Activated naive CD8-positive, alpha-beta T cell treated with anti-CD3 and anti-CD28 coated beads, Interleukin-2, amount 50 U/mL, for 24 hours (primary cell): ENCODE measurements at places on chromosomes 5 and 9.

GRCh38 chr9:131319486-131319885 lies 30.0 kb downstream of the PLPP7 start:
- H3K27ac ChIP-seq = no peak overlapping the region
- no peaks in the 10 kb centered on the region for H3K27me3 ChIP-seq
- no peak for DNase-seq
- no peaks in the 10 kb centered on the region for H3K4me1 ChIP-seq
- H3K4me3 ChIP-seq = no peak overlapping the region

DNA sequence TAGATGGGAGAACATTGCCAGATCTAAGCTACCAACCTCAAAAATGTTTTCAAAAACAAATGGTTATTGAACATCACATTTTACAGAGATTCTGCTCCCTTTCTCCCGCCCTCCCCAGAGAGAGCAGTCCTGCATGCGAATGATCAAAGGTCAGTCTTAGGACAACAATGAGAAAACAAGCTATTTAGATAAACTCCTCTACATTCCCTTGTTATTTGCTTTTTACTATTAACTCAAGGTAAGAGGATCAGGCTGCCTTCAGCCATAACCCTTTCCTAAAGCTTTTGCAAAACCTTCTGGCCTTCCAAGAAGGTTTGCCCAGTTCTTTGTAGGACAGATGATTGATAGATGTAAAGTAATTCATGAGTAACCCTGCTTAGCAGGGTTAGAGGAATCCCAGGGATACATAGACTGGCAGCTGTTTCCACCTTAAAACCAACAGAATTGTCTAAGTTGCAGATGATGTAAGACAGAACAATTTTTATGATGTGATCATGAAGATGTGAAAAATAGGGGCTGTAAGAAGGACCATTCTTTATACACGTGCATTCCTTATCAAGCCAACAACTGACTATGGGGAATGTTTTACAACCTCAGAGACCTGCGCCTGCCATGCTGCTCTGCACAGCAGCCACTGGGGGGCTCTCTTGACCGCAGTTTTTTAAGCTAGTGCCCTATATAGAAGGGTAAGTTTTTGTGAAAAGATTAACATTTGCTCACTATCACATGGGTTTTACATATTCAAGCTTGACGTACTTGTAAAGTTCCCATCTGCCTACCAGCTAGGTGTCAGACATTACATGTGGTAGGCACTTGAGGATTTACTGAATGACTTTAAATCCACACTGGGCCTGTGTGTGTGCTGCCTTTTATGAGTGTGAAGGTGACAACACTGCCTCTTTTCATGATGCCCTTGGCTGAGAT lies 2.3 kb upstream of the ZNF782 start:
- DNase-seq = peak; percentile 74
- H3K36me3 ChIP-seq = peaks cover 7% of the 10 kb centered on the region
- peaks cover 11% of the 10 kb centered on the region for H3K27me3 ChIP-seq
- H3K4me1 ChIP-seq = peaks cover 43% of the 10 kb centered on the region
- H3K27ac ChIP-seq = no peak overlapping the region
- H3K4me3 ChIP-seq = no peak overlapping the region

DNA sequence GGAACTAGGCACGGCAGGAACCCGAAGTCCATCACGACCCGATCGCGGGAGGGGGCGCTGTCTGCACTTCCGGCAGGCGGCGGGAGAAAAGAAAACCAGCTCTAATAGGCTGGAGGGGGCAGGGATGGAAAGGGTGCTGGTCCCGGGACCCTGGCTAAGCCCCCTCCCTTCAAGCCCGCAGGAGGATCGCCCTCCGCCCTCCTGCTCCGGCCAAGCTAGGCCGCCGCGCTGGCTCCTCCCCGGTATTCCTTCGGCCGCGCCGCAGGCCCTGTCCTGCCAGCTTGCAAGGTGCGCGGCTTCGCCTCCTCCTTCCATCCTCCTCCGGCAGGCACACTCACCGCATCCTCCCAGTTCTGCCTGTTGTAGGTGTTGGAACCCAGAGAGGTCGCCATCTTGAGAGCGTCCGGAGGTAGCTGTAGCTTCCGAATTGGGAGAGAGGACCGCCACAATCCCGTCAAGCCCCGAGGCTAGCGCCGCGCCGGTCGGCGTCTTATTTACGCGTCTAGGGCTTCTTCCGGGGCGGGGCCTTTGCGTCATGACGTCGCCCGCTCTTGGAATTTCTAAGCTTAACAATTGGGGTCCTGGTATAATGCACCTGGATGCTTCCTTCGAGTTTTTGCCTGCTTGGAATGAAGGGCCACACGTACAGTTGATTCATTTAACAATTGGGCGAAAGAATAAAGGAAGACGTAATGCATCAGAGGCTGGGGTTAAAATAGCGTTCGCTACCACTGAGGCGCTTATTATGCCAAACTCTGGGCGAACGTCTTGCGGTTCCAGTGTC lies at the start of gene RBM22:
Gene RBM22, minus strand, starts transcription at position 469 of the 784 bp plus-strand sequence. Its CDS starts 77 bp downstream, at position 392.
- DNase-seq = peak; percentile 94
- no peak within 1 kb of the TSS for H3K4me3 ChIP-seq
- no peaks in the 10 kb centered on the region for H3K27me3 ChIP-seq
- no peak within 1 kb of the TSS for H3K27ac ChIP-seq

DNA sequence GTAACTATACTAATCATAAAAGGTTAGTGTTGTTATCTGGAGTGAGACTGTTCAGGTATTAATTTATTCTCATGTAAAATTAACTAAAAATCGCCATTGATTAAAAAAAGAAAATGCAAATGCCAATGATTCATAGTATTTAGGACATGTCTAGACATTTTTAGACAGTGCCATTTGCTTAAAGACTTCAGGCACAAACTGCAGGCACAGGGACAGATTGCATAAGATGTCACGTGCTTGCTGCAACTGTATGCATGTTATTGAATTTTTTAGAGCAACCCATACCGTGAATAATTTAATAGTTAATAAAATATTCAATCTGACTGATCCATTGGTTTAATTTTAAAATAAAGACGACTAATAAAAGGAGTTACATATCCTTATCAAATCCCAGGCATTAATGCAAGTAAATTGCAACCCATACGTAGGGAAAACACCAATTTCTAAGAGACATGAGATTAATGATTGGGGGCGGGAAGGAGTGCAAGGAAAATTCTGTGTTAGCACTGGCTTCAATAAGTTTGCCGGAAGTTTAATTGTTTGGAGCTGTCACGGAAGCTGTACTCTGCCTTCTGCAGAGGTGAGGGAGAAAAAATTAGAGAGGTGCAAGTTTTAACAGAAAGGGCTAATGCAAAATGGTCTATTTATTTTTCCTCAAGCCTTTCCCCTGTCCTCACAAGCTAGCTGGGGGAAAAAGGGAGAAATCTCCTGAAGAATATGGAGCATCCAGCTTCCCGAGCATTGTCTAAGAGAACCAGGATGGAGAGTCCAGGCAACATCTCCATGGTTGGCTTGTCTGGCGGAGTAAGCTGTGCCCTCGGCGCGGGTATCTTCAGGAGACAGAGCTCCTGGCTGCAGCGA lies 2.9 kb downstream of the EDIL3 start:
- H3K36me3 ChIP-seq = no peaks in the 10 kb centered on the region
- no peak overlapping the region for H3K4me3 ChIP-seq
- peaks cover 48% of the 10 kb centered on the region for H3K27me3 ChIP-seq
- no peak for DNase-seq
- H3K27ac ChIP-seq = no peak overlapping the region

DNA sequence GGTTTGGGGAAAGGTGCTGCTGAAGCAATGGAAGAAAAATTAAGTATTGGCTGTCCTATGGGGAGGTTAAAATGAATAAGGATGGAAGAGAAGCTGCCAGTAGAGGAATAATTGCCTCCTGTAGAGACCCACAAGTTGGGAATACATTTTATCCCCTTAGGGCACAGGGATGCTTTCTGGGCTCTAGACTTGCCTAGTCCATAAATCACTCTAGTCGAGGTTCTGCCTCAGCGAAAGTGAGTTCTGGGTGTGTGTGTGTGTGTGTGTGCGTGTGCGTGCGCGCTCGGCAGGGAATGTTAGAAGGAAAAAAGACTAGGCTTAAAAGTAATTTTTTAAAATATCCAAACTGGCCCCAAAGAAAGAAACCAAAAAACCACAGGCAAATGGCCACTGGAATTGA lies 291.6 kb downstream of the DOCK8 start:
- peaks cover 15% of the 10 kb centered on the region for H3K4me1 ChIP-seq
- H3K4me3 ChIP-seq = no peak overlapping the region
- DNase-seq = no peak
- H3K27ac ChIP-seq = no peak overlapping the region
- peaks cover 4% of the 10 kb centered on the region for H3K36me3 ChIP-seq
